ENCODE measurements at places on chromosomes 1 and 21.

GRCh38 chr1:36137226-36137625, 12.1 kb downstream of the TRAPPC3 start:
- DNase-seq, result no peak

DNA sequence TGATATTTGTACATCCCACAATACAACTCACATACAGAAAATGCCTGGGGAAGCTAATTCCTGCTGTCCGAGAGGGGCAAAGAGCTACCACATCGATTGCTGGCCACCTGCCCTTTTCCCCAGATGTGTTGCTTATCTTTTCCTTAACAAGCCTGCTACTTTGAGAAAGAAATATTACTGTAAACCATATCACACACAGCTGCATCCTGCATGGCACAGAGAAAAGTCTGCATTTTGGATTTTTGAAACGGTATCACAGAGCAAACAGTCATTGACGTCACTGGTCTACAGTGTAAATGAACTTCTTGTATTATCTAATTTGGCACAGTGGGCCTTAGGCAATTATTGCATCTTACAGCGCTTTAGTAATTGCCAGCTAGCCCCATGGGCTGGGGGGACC, 164.7 kb downstream of the CLIC6 start:
- DNase-seq, result no peak

GRCh38 chr21:36668713-36669112, 30.2 kb upstream of the SIM2 start:
- DNase-seq, result no peak

GRCh38 chr1:14794136-14794768, 195.8 kb downstream of the KAZN start:
- DNase-seq, result no peak

All from stimulated activated CD4-positive, alpha-beta T cell treated with anti-CD3 and anti-CD28 coated beads, TNF-alpha, amount 100 ng/mL, for 4 hours (primary cell).